ENCODE measurements at places on chromosomes 5 and 9. TPM values are rescaled to one million over a fixed set of nuclear protein-coding genes. Genes with fewer than 3 reads are reported as not detected.
A peak's percentile ranks its signal among the peaks of the same experiment; 100 is the strongest.

GRCh38 chr9:88745276-88746001 is 210.5 kb downstream of the NXNL2 start:
- DNase-seq, result no peak

- peak; percentile 16 for DNase-seq
Observed at GRCh38 chr5:78972654-78973428, 12.3 kb downstream of the ARSB start.

- DNase-seq, result no peak
Observed at GRCh38 chr5:22722056-22722455, 131.1 kb downstream of the CDH12 start.

Gene MEGF10
- total RNA-seq, result not detected

Gene C9orf50
- total RNA-seq, result not detected

Gene RNF208
- total RNA-seq, result 0.17 TPM

Measured in A172 (cell line).